ENCODE measurements at places on chromosomes 12 and 14.
A peak's percentile ranks its signal among the peaks of the same experiment; 100 is the strongest.

DNA sequence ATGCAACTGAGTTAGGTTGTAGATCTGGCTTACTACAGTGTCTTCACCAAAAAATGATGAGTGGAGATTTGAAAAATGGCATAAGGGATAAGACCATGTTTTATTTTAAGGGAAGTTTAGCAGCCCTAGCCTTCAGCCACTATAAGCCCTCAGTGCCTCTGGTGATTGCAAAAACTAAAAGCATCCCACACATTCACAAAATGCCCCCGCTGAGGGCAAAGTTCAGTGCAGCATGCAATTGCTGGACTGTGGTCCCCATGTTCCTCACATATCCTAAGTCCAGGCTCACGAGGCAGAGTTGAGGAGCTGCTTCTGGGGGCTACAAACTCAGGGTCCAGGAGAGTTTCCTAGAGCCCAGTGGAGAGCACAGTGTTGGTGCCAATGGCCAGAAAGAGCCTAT is 29.6 kb upstream of the NCOR2 start:
- no peak for DNase-seq

GRCh38 chr14:21428930-21429329 is 27.0 kb downstream of the CHD8 start:
- no peak for DNase-seq

GRCh38 chr12:1937481-1938224 is 19.2 kb upstream of the CACNA2D4 start:
- DNase-seq, result no peak

DNA sequence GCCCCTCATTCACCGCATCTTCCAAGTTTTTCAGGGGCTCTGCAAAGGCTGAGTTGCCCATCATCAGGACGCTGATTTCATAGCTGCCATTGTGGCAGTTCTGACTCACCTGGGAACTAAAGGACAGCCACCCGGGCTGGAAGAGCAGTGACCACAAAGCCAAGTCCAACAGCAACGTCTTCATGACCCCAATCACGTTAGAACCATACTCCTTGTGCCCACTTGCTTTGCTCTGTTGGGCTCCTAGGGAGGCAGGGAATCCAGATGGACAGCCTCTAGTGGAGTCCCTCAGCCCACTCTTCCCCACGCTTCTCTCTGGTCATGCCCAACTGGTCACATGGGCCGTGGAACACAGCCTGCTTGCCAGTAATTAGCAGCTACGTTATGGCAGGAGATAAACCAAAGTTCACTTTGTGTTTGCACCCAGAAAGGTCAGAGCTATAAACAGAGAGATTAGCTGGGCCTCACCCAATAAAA is at the start of gene GUCY2C:
Gene GUCY2C (minus strand): TSS at position 335 of the 477 bp plus-strand sequence. CDS start 151 bp downstream, at position 184.
- DNase-seq, result no peak

GRCh38 chr12:57808351-57808750 is 10.2 kb downstream of the AVIL start:
- no peak for DNase-seq

DNA sequence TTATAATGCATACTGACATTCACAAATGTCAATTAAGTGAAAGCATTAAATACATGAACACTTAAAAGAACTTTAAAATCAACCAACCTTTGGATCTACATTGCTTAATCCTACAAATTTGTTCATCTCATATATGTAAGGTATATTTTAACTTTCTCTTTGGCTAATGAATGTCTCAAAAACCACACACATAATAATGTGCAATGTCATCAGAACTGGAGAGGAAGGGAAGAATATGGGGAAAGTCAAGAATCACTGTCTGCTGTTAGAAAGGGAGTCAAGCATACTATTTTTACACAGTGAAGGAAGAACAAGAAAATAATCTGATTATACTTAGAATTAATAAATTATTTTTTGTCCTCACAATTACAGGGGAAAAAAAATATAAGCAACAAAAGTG is 4.9 kb downstream of the GMFB start:
- DNase-seq, result no peak

DNA sequence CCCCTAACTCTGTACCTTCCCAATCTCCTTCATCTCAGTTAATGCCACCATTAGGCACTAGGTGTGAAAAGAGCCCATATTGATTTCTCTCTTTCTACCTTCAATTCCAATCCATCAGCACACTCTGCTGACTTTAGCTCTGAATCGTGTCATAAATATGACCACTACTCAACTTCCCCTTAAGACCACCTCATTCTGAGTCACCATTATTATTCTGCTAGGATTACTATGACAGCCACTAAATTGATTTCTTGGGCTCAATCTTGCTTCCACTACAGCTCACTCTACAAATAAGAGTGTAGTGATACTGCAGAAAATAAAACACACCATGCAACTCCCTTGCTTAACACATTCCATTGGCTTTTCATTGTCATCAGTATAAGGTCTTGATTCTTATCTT is 1449.0 kb upstream of the FLRT2 start:
- no peak for DNase-seq

- DNase-seq, result no peak
Measured at GRCh38 chr12:121873216-121873569, 14.5 kb upstream of the HPD start.

- no peak for DNase-seq
Measured at GRCh38 chr12:3556716-3557115, 65.7 kb downstream of the PRMT8 start.

GRCh38 chr14:25626986-25627385 is 577.0 kb upstream of the STXBP6 start:
- no peak for DNase-seq

- no peak for DNase-seq
Measured at GRCh38 chr12:131102493-131102931, 148.8 kb downstream of the ADGRD1 start.

DNA sequence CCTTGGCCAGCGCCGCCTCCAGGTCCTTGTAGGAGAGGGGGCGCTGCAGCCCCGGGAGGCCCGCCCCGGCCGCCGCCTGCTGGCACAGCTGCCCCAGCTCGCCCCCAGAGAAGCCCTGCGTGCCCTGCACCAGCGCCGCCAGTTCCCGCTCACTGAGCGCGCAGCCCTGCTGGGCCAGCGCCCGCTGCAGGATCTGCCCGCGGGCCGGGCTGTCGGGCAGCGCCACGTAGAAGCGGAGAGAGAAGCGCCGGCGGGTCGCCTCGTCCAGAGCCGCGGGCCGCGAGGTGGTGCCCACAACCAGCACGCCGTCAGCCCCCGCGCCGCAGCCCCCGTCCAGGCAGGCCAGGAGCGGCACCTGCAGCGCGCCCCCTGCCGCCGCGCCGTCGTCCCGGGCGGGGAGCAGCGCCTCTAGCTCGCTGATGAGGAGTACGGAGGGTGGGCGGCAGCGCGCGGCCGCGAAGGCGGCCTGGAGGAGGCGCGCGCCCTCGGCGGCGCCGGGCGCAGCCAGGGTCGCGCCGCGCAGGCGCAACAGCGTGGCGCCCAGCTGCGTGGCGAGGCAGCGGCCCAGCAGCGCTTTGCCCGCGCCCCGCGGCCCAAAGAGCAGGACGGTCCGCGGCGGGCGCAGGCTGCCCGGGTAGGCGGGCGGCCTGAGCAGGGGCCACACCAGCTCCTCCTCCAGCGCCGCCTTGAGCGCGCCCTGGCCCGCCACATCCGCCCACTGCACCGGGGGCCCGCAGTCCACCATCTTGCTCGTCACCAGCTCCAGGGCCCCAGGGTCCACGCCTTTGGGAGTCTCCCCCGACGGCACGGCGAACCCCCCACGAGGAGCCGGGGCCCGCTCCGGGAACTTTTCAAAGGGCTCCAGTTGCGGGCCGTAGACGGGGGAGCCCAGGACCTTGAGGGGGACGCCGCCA is 27.7 kb downstream of the FIGNL2 start:
- peak; percentile 49 for DNase-seq

- DNase-seq, result no peak
Measured at GRCh38 chr14:73365727-73366126, 92.6 kb downstream of the NUMB start.

DNA sequence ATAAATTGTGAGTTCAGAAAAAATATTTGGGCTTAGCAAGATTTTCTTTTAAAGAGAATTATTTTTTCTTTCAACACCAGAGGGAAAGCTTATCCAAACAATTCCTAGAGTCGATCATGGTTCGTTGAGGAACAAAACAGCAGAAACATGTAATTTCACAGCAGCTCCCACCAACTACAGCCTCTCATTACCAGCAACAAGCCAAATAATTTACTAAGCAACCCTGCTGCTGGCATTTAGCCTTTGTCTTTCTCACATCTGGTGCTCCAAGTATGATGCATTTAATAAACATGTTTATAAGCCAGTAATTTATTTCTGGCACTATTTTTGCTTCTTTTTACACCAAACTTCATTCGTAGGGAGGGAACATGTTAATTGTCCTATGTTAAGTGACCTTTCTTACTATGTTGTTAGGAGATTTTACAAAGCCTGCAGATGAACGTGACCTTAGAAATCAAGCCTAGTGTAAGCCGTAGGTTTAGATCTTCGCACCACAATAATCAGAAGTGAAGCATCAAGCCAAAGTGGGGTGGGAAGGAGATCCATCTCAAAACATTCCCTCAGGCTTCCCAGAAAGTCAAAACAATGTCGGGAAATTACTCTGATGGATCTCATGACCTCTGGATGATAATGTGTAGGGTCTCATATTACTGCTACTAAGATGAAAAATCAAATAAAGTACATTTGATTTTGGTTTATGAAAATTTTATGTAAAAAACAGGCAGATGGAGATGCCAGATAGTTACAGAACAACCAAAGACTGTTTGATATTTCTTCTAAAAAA is 128.4 kb downstream of the RPAP3 start:
- no peak for DNase-seq

- DNase-seq, result no peak
Measured at GRCh38 chr12:89825591-89826449, 117.2 kb upstream of the ATP2B1 start.

GRCh38 chr12:78470354-78471195 is 394.0 kb upstream of the SYT1 start:
- no peak for DNase-seq

DNA sequence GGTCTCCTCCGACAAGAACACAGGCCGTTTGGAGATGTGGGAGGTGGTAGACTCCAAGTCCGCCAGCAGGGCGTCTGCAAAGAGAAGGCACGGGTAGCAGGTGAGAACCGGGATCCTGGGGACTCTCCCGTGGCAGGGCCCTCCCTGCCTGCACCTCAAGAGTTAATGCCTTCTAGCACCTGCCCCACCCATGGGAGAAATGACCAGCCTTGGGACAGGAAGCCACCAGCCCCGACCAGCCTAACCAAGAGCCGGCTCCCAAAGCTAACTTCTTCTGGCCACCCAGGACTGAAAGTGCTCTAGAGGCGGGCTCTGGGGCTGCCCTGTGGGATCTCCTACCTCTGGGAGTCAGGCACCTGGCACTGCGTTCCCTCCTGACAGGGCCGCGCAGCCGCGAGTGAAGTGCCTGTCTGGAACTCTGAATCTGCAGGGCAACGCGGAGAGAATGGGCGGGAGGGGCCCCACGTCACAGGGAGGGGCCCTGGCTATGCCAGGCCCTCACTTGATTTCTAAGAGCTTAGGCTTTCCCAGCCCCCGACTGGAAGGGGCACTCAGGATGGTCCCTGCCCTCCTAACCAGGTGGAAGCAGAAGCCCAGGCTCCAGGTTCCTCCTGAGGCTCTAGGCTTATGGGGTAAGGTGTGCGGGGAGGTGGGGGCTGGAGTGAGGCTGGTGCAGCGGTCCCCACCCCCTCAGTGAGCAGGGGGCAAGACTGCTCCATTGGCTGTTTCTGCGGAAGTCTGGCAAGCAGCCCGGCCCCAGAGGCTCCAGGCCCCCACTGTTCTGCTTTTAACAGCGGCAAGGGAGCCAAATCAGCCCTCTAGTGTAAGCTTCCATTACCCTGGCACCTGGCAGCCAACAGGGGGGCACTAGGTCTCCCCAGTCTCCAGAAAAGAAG is 23.6 kb upstream of the RPLP0 start:
- no peak for DNase-seq

- no peak for DNase-seq
Measured at GRCh38 chr12:64286521-64286920, 64.4 kb upstream of the KICS2 start.

DNA sequence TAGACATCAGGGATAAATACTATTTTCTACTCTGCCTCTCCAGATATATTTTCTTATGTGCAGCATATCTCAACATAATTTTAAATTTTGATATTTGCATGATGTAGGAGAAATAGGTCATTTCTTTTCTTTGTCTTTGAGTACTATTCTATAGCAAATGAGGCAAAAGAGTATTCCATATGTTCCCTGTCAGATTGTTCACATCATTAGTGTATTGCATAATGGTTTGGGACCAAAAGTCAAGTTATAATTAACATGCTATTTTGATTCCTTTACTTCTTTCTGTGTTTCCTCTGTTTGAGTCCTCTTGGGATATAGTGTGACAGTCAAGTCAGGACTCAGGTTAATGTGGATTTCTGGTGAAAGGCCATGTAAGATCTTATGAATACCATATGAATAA is 864.6 kb upstream of the FBXO33 start:
- no peak for DNase-seq

- no peak for DNase-seq
Measured at GRCh38 chr12:52611080-52611468, 7.3 kb downstream of the KRT73 start.

DNA sequence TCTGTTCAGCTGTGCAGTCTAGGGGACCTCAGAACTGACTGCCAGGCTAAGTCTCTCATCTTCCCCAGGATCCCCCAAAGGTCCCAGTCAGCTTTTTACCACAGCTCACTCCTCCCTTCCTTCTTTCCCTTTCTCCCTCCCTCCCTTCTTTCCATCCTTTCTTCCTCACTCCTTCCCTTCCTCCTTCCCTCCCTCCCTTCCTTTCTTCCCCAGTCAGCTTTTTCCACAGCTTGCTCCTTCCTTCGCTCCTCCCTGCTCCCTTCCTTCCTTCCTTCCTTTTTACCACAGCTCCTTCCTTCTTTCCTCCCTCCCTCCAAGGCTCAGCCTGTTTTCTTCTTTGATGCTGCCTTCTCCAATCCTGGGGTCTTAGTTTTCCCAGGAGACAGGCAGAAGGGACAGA is 39.2 kb downstream of the ATG14 start:
- no peak for DNase-seq

GRCh38 chr12:104585448-104586055 is 128.8 kb downstream of the CHST11 start:
- DNase-seq, result no peak

DNA sequence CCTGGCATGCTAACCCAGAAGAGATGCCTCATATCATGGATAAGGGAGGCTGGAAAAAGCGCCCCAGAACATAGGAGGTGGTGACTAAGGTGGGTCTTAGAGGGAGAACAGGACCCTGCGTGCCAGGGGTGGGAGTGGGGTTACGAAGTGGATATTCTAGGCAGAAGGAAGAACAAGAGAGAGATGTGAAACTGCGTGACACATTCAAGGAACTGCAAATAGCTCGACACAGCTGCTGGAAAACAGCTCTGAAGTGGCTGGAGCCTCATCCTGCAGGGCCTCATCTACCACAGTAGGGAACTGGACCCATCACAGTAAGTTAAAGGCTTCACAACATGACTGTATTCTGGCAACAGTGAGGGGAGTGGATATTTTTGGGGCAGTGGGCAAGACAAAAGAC is 61.1 kb downstream of the RNF34 start:
- DNase-seq, result no peak
